CD4-positive, alpha-beta memory T cell (primary cell): ENCODE measurements at places on chromosomes 2 and 18. TPM values are rescaled to one million over a fixed set of nuclear protein-coding genes. Genes with fewer than 3 reads are reported as not detected.

The PPP3R1 gene
- total RNA-seq, result 76.8 TPM

The REG3A gene
- not detected for total RNA-seq

The PPP4R1 gene
- total RNA-seq, result 64.0 TPM

The CTAGE1 gene
- not detected for total RNA-seq

The SOCS6 gene
- total RNA-seq, result 2.6 TPM

The PAX8 gene
- 1.7 TPM for total RNA-seq

The TBR1 gene
- not detected for total RNA-seq

The PRSS56 gene
- not detected for total RNA-seq

The SLC4A5 gene
- 11.5 TPM for total RNA-seq

The COL4A4 gene
- total RNA-seq, result 0.03 TPM

The GATA6 gene
- not detected for total RNA-seq

The MEIS1 gene
- not detected for total RNA-seq

The ATOH8 gene
- total RNA-seq, result not detected

The CCT7 gene
- total RNA-seq, result 187 TPM

The DNAJB2 gene
- 117 TPM for total RNA-seq

The TXNDC9 gene
- total RNA-seq, result 31.1 TPM

The ASAP2 gene
- not detected for total RNA-seq

The SAG gene
- not detected for total RNA-seq

The SERPINB10 gene
- not detected for total RNA-seq

The HOXD9 gene
- not detected for total RNA-seq

The EVA1A gene
- total RNA-seq, result not detected

The DSEL gene
- 1.2 TPM for total RNA-seq

The SPP2 gene
- not detected for total RNA-seq
